Urinary bladder (tissue), 4 donors: ENCODE measurements at places on chromosomes 2 and 18. TPM values are rescaled to one million over a fixed set of nuclear protein-coding genes. Genes with fewer than 3 reads are reported as not detected.

Gene CNTNAP5
- 1.8 TPM for total RNA-seq

Gene IL18R1
- total RNA-seq = 3.3 TPM

Gene RAB6D
- 0.21 TPM for total RNA-seq

Gene MTA3
- total RNA-seq = 62.3 TPM

Gene RELCH
- total RNA-seq = 73.3 TPM

Gene NIFK
- total RNA-seq = 72.0 TPM

Gene ANKRD30B
- not detected for total RNA-seq

Gene GNLY
- not detected for total RNA-seq

- DNase-seq = no peak
Observed at GRCh38 chr18:6616981-6617380, 112.5 kb upstream of the ARHGAP28 start.

GRCh38 chr2:696463-696862 lies 19.3 kb upstream of the TMEM18 start:
- DNase-seq = no peak

DNA sequence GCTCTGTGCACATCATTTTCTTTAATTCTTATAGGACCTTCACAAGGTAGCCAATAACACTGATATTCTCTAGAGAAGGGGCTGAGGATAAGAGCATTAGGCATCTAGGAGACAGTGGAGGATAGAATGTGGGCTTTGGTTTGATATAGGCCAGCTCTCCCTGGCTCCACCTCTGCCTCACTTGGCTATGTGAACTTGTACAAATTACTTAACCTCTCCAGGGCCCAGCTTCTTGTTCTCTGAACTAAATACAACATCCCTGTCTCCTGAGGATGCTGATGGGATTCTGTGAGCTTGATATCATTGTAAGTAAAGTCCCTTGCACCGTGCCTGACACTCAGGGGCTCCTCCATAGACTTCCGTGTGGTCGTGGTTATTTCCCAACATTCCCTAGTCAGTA lies 87.3 kb downstream of the ACOXL start:
- no peak for DNase-seq

DNA sequence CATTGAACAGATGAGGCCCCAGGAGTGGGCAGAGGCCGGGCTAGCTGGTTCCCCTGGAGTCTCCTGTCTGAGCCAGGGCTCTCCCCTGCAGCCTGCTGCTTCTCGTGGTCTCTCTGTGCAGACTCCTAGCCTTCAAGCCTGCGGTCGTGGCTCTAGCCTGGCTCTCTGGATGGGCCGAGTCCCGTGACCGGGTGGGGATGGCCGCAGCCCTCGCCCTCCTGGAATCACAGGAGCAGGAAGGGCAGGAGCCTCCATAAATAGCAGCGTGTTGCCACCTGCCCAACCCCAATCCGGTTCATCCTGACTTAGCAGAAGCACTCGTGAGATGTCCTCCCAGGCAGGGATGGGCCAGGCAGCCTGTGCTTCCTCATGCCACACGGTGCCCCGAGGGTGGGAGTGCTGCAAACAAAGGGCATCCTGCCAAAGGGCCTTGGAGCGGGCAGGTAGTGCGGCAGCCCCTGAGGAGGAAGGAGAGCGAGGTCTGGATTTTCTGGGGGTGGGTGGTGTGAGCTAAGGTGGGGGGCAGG lies 43.9 kb downstream of the FOSL2 start:
- peak; percentile 76 for DNase-seq

GRCh38 chr18:8479789-8480188 lies 129.4 kb upstream of the RAB12 start:
- DNase-seq = no peak

DNA sequence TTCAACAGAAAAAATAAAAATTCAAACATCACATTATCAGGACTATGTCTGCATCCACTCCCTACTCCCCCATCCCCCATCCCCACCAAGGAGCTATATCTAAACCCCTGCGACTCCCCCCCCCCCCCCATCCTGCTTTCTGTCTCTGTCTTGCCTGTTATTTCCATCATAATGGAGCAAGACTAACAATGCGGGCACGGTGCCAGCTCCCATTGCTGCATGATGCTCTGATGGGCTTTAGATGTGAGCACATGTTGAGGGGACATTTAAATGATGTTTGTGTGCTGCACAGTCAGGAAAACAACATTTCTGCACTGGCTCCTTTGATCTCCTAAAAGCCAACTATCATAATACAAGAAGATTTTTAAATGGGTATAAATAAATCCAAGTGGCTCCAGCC lies 644.2 kb upstream of the SETBP1 start:
- DNase-seq = no peak

- DNase-seq = no peak
Observed at GRCh38 chr18:60966876-60967275, 366.4 kb upstream of the CDH20 start.

GRCh38 chr18:77250926-77251729 lies 1.5 kb downstream of the GALR1 start:
- DNase-seq = no peak

DNA sequence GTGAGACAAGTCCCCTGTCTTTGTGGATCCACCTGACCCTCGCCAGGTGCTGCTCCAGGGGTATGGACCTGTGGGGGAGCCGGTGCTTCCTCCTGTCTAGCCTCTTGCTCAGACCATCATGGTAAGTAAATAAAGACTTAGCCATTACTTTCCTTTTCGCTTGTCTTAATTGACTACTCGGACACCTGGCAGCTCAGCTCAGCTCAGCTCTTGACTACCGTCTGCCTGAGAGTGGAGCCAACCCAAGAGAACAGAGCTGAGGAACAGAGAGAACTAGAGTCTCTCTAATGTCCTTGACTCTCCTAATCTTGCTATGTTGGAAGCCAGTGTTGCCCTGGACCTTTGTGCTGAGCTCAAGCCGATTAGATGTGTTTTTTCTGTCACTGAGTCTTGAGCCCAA lies 170.3 kb upstream of the CXCR4 start:
- no peak for DNase-seq

DNA sequence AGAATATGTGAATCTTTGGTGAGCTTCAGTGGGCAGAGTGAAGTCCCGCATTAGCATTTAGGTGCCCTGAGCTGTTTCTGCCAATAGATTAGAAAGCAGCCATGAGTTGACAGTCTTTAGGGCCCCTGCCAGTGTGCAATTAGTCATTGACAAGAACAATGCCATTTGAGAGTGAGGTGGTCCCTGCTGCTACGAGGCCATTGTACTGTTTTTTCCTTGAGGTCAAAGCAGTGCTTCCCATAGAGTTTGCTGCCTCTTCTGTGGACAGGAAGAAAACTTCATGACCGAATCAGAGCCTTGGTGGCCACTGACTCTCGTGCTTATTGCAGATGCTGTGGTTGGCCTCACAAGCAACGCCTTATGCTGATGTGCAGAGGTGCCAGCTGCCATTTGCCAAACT lies 102.7 kb downstream of the SH3BP4 start:
- no peak for DNase-seq

GRCh38 chr2:1563084-1563857 lies 150.0 kb downstream of the TPO start:
- no peak for DNase-seq

- no peak for DNase-seq
Observed at GRCh38 chr18:313931-314330, 46.1 kb upstream of the THOC1 start.

DNA sequence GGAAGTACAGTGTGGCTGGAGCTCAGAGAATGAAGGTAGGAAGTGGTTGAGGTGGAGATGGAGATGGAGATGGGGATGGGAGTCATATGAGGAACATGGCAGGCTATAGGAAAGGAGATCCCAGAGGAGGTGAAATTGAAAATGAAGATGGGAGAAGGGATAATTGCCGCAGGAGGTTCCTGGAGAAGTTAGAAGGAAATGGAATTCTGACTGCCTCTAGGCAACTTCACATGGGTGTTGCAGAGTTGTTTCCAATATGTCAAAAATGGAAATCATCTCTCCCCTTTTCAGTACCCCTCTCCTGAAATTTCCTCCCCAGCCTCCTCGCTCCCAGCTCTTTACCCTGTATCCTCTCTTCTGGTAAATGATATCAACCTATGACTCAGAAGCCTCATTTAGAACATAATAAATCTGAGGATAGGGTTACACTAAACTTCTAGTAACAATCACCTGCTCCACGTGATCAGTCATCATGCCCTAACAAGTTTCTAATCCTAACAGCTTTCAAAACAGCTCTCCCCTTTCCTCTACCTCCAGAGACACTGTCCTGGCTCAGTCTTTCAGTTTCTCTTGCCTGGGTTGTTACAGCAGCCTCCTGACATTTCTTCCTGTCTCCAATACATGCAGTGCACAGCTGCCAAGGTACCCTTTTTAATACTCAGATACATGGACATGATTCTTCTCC lies 201.9 kb upstream of the RBMS1 start:
- DNase-seq = peak; percentile 29

DNA sequence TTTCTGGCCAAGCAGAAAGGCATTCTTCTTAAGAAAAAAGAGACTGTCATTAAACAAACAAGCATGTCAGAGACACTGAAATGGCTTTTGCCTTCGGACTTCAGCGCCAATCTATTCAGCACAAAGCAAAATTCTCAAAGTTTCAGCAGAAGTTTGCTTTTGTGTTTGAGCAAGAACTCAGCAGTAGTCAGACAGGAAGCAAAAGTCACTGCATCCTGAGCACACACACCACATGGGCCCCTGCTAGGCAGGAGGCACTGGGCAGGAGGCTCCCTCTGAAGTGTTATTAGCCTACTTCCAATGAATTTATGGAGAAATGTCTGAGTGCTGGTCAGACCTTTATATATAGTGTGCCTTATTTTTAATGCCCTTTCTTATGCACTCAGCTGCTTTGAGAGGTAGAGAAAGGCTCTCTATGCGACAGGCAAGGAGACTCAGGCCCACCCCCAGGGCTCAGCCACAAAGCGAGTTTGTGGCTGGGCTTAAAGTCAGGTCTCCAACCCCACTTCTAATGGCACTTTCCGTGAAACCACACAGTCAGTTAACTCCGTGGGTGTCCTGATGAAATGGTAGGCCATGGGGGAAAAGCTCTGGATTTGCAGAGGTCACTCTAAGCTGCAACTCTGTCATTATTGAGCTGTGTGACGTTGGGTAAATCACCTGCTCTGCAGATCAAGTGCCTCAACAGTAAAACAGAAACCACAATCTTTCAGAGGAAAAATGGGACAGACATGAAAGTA lies 161.0 kb upstream of the TMEM200C start:
- no peak for DNase-seq

- no peak for DNase-seq
Observed at GRCh38 chr2:86028766-86029381, 76.8 kb downstream of the POLR1A start.

DNA sequence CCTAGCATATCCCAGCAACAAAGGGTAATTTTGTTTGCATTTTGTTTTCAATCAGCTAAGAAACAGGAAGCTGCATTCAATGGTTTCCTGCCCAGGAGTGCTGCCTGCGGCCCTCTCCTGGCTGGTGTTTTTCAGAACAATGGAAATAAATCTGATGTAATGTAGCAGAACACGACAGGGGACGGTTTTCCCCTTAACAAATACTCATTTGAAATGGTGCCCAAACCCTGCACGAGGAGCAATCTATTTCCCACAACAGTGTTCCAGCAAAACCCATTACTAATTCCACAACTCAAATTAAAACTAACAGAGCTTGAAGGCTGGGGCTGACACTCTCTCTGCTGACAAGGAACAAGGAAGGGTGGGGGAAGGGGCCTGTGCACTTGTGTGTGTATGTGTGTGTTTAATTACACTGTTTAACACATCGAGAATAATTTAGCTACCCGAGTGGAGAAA lies 8.7 kb downstream of the CAPN13 start:
- DNase-seq = no peak

GRCh38 chr2:96274355-96275056 lies 8.5 kb downstream of the CIAO1 start:
- DNase-seq = no peak

DNA sequence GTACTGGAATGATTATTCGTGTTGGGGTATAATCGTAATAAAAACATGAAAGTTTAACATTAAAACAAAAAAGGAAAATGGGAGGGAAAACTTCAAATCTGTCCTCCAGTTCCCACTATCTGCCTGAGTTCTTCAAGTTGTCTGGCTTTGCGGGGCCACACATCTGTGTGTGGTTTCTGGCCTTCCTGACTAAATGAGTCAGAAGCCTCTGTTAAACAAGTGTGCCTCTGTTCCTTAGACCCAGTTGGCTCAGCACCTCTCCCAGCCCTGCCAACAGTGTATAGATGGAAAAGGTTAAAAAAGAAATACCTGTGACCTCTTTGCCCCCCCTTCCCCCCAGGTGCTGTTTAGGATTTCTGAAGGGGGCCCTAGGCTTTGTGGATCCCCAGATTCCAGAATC lies 30.2 kb downstream of the XDH start:
- DNase-seq = no peak

DNA sequence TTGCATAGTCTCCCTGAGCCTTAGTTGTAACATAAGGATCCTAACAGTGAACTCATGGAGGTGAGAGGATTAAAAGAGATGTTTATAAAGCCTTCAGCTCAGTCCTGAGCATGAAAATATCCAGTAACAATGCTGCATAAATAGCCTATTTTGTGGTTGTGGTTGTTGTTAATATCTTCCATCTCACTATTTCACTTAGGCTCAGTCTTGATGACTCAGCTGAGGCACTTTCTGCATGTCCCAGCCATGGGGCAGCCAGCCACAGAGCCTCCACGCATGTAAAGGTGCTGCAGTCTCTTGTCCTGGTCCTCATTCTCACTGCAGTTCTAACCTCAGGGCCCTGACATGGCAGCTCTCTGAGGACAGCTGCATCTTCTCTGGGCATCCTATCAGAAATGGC lies 218.8 kb upstream of the PKDCC start:
- no peak for DNase-seq

DNA sequence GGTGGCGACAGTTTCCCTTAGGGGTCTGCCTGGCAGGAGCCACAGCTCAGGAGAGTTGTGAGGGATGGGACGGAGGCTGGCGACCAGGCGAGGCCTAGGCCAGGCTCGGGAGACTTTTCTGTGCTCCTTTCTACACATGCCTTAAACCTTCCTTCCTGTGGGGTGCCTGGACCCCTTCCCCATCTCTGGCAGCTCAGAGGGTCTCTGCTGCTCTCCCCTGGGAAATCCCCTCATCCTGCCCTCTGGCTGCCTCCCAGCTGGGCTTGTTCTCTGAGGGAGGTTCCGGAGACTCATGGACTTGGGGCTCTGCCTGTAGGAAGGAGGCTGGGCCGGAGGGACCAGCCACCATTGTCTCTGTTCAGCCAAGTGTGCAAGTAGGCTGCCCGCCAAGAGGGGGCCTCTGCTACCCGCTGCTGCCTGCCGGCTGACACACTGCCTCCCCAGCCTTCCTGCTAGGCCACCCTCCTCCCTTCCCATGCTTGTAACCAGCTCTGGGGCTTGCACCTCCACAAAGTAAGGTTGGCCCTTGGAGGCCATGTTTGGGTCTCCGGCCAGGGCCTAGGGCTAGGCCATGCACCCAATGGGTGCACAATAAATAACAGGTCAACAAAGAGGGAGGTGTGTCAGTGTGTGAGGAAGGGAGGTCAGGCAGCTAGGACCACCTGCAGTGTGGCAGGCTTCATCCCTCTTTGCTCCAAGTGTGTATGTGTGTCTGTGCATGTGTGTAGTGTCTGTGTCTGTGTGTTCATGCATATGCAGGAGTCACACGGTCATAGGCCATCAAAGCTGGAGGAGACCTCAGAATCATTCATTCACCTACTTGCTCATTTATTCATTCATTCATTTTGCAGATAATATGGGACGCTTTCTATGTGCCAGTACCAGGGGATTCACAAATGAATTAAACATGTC lies 28.8 kb downstream of the PSD4 start:
- no peak for DNase-seq
